ENCODE measurements at places on chromosomes 3 and 15.

- no peak for DNase-seq
Measured at GRCh38 chr3:161339517-161340500, 31.5 kb downstream of the SPTSSB start.

- DNase-seq, result no peak
Measured at GRCh38 chr3:183653209-183654064, 18.0 kb downstream of the KLHL24 start.

GRCh38 chr3:150996731-150997130 lies 24.2 kb upstream of the CLRN1 start:
- no peak for DNase-seq

DNA sequence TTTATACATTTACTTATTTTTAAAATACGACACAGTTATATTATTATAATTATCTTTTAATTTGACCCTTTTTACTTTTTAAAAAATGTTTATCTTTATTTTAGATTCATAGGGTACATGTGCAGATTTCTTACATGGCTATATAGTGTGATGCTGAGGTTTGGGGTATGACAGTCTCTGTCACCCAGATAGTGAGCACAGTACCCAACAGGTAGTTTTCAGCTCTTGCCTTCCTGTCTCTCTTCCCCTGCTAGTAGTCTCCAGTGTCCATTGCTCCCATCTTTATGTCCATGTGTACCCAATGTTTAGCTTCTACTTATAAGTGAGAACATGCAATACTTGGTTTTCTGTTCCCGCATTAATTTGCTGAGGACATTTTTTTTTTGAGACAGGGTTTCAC lies 21.8 kb upstream of the KCNMB2 start:
- no peak for DNase-seq

DNA sequence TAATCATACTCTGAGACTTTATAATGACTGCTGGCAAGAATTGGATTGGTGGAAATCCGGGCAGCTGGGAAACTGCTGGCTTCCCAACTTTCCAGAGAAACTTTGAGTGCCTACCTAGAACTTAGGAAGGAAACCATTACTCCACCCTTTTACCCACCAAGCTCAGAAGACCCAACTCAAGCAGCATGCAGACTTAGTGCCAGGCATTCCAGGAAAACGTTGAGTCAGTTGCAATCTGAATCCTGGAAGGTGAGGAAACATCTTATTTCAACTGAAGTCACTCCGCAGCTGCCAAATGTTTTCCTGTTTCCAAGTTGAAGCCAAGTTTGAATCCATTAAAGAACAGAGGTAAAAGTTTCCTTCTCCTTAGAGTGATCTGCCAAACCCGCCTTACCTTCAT lies 126.5 kb downstream of the ZNF385D start:
- no peak for DNase-seq

All from BJ (cell line).